ENCODE measurements at places on chromosomes 3 and 15.
A peak's percentile ranks its signal among the peaks of the same experiment; 100 is the strongest.

DNA sequence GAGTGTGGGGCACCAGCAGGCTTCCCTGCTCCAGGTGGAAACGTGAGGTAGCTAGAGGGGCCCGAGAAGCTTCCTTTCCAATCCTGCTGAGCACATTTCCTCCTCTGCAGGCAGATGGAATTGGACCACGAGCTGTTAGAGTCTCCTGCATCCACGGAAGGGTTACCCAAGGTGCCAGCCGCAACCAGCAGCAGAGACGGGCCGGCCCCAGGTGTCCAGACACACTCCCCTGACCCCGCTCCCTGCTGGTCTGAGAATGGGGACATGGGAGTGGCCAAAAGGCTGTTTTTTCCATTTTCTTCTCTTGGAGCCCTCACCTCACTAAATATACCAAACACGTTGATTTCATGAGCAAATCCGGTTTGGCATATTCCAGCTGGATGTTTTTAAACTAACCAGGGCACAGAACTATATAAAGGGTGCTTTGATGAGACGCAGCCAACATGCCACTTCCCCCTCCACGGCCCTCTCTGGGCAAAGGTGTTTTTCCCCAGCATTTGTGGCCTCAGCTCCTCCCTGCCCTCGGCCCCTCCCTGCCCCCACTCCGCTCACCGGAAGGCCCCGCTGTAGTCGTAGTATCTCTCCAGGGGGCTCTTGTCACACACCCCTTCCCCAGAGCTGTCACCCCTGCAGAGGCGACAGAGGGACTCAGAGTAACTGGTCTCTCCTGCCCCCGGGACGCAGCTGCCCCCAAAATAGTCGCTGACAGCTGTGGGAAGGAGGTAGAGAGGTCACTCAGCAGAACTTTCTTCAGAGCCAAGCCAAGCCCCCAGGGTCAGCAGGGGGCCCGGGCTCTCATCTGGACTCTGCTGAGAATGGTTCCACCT is 7.0 kb downstream of the MELTF start:
- DNase-seq = no peak

DNA sequence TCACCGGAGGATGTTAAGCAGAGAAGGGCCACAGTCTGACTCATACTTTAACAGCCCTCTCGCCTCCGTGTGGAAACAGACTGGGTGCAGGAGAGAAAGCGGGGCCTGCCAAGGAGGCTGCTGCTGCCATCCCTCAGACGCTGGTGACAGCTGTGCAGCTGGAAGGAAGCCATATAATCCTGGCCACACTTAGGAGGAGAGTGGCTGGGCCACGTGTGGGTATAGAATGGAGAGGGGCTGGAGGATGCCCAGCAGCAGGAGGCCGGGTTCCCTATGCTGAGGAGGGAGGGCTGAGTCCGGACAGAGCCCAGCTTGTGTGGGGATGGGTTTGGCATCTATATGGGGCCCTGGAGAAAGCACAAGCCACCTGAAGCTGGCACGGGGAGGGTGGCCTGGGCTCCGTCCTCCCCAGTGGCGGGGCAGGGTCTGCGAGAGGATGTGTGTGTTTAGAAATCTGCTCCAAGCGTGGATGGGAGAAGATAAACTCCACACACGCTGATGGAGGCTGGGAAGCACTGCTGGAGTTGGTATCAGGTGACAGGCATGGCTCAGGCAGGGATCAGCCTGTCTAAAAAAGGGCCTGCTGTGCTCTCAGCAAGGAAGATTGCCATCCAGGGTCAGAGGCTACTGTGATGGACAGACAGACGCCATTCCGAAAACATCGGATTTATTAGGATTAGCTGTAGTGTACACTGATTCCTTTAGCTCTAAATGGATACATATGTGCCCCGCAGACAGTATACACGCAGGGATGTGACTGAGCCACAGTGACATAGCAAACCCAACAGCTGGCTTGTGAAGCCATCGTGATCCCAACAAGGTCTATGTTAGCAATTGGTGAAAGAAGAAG is 15.9 kb downstream of the ABTB1 start:
- DNase-seq = no peak

- DNase-seq = no peak
These were observed 467.2 kb upstream of the AGTR1 start for GRCh38 chr3:148230473-148230872.

DNA sequence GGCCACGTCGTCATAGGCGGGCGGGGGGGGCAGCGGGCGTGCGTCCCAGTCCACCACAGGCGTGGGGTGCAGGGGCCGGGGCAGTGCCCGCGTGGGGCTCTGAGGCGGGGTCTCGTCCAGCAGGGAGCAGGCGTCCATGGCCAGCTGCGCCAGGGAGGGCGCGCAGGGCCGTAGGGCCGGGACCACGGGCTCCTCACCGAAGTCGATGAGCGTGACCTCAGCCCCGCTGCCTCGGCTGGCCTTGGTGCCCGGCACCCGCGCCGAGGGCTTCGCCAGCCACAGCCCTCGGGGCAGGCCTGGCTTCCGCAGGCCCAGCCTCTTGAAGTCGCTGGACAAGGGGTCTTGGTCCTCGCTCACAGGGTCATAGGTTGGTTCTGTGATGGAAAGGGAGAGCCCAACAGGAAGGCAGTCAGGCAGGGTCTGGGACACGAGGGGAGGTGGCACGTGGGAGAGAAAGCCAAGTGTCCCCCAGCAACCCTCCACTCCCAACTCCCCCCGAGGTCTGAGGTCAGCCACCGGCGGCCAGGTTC is 40.0 kb downstream of the TNK2 start:
- no peak for DNase-seq

DNA sequence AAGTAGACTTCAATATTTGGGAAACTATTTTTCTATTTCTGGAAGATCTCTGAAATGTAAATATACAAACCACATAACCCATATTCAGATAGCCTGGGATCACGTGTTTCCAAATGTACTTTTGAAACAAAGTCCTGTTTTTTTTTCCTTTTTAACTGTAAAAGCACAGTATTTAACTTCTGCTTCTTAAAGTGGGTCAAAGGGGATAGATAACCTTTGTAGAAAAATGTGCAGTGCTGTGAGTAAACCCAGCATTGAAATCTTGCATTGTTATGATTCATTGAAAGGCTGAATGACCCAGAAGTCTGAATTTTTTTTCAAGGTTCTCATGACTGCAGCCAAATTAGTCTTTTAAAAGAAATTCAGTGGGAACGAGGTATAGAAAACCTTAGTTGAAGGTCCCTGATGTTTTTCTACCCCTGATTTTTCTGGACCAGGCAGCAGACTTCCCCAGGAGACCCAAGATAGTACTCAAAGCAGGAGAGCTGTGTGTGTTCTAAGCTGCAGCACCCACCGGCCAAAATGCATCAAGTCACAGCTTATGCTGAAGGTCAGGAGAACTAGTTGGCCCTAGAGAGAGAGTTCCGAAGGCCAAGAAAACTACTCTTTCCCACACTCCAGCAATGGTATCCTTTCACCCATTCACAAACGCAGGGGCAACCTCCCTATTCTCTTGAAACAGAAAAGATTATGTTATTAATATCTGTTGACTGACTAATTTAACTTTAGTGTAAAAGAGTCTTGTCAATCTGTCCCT is 43.6 kb upstream of the APH1B start:
- no peak for DNase-seq

- DNase-seq = no peak
These were observed 281.7 kb upstream of the ROPN1 start for GRCh38 chr3:124273651-124274050.

GRCh38 chr3:143637133-143637532 is 211.1 kb downstream of the SLC9A9 start:
- DNase-seq = no peak

- DNase-seq = no peak
These were observed 352.8 kb downstream of the LRTM1 start for GRCh38 chr3:54574906-54575617.

DNA sequence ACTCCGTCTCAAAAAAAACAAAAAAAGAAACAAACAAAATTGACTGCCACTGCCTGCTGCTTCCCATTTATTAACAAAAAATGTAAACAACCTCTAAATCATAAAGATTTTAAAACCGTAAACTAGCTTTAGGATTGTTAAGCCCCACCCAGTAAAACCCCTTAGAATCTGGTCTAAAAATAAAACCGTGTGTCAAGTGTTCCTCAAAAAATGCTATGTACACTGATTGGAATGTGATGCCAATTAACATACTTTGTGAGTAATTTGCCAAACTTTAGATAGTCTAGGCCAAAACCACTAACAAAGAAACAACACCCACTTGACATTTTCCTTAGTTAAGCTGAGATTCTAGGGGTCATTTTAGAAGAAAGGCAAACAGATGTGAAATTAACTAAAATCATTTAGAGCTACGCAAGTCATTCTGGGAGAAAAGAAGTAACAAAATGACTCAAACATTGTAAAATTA is 5.3 kb downstream of the RAF1 start:
- peak; percentile 30 for DNase-seq

GRCh38 chr3:194137506-194138474 is 1.8 kb downstream of the HES1 start:
- peak; percentile 84 for DNase-seq
